ENCODE measurements at places on chromosomes 1 and 21.

DNA sequence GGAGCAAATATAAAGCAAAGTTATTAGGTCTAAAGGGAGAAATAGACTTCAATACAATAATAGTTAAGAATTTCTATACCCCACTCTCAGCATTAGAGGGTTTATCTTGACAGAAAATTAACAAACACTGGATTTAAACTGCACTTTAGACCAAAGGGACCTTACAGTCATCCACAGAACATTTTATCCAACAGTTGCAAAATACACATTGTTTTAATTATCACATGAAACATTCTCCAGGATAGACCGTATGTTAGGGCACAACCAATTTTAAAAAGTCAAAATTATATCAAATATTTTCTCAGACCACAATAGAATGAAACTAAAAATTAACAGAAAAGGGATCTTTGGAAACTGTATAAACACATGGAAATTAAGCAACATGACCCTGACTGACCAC, 384.5 kb upstream of the C1orf87 start:
- no peak for DNase-seq

- no peak for DNase-seq
Measured at GRCh38 chr1:35319988-35320713, 51.6 kb downstream of the ZMYM4 start.

DNA sequence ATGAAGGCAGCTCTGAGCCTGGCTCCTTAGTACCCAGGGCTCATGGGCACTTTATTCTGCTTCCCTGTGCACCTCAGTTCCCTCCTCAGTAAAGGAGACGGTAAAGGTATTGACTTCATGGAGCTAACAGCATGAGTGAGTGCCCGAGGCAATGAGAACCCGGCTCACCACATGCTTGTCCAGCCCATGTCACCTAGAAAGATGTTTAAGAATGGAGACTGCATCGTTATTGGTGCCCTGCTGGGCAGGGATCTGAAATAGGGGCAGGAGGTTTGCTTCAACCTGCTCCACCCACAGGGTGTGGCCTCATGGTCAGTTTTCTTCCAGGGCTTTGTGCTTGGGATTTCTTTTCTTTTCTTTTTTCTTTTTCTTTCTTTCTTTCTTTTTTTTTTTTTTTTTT, 7.0 kb upstream of the KCNE1 start:
- no peak for DNase-seq

DNA sequence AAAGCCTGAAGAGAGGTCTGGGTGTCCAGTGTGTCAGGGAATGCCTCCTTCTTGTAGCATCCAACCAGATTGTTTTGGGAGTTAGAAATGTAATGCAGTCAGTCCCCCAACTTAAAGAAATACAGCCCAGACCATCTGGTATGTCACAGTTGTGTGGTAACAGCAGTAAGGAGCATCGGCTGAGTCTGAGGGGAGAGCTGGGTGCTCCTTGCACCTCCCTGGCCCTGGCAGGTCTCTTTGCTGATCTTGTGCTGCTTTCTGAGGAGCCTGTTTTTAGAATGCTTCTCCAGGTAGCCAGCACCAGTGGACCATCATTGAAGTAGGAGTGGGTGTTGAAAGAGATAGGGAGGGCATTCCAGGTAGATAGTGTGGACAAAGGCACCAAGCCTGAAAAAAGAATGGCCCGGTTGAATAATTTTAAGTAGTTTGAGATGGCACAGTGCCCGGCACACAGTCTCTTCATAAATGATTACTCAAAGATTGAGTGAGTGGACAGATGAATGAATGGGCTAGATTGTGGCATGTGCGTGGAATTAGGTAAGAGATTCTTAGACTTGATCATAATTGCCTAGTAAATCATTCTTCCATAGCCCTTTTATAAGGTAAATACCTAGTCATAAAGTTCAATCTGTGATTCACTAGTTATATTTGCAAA, 46.5 kb downstream of the LAMC1 start:
- DNase-seq: no peak

DNA sequence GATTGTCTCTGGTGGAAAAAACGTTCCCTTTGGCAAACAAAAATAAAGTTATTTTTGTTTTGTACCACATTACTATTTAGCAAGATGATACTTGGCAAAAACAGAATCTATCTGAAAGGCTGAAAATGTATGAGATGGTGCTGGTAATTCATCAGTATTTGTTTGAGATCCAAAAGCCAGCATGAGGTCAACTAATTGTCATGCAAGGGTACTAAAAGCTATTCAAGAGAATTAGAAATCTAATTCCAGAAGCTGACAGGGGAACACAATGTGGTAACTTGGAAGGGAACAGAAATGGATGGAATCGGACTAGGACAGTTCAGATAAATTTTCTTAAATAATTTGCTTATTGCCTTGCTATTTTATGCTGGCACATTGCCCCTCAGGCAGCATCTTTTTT, 263.8 kb downstream of the KCNT2 start:
- no peak for DNase-seq

GRCh38 chr1:163610486-163610885, 288.7 kb downstream of the NUF2 start:
- DNase-seq: no peak

- no peak for DNase-seq
Measured at GRCh38 chr1:111733183-111733991, 5.8 kb downstream of the INKA2 start.

GRCh38 chr1:68293609-68294366, 61.5 kb upstream of the WLS start:
- no peak for DNase-seq

DNA sequence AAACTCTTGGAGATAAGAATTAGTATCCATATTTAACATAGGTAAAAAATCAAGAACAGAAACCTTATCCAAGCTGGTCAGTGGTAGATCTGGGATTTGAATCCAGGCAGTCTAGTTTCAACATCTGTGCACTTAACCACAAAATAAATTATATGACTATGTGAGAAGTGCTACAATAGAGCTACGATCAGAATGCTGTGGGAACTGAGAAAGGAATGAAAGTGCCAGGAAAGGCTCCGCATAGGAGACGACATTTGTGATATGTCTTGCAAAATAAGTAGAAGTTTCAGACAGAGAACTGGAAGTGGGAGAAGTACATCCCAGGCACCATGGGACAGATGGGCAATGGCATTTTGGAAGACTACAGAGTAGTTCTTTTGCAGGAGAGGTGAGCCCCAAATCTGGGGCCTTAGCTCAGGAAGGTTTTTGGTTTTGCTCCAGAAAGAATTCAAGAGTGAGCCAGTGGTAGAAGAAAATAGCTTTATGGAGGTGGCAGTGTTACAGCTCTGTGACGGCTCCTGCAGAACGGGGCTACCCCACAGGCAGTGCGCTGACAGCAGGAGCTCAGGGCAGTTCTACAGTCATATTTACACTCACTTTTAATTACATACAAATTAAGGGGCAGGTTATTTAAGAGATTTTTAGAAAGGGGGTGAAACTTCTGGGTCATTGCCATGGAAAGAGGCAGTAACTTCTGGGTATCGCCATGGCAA, 25.5 kb upstream of the GJA5 start:
- DNase-seq: no peak

- DNase-seq: no peak
Measured at GRCh38 chr1:94514095-94514727, 27.3 kb downstream of the F3 start.

DNA sequence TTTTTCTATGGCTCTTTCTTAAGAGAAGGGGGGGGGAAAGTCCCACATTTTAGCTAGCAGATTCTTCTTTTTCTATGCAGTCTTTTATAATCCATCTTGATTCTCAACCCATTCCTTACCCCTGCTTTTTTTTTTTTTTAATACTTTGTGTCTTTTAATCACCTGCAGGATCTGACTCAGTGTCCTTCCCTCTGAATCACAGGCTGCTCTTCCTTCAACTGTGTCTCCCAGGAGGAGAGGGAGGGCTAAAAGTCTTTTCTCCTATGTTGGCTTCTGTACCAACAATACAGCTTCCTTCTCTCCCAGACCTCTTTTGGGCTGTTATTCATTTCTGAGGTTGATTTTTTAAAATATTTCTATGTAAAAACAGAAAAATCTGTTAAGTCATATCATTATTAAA, 686.2 kb downstream of the ADGRL2 start:
- DNase-seq: no peak

GRCh38 chr1:53142226-53142853, at the start of gene SLC1A7:
Gene SLC1A7, minus strand, starts transcription at chr1:53142638. Its CDS starts 189 bp downstream, at chr1:53142449.
- DNase-seq: no peak

GRCh38 chr1:191582169-191582568, 576.1 kb upstream of the RGS18 start:
- no peak for DNase-seq
